Heart right ventricle (tissue), 16 donors: ENCODE measurements at places on chromosomes 4 and X. TPM values are rescaled to one million over a fixed set of nuclear protein-coding genes. Genes with fewer than 3 reads are reported as not detected.

DNA sequence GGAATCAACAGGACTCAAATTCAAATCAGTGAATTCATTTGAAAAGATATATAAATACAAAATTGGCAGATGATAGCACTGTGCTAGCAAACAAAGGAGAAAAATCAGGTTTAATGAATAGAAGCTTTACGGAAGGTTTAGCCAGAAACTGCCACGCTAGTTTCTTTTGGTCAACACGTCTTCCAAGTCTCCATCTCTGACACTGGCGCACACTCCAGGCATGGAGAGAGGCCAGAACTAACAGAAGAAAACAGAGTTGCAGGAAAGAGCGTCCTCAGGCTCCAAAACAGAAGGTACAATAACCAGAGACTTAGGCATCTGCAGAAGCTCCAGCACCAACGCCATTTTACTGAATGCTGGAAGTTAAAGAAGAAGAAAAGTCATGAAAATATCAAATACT is 497.3 kb upstream of the FRG1 start:
- H3K36me3 ChIP-seq, result no peaks in the 10 kb centered on the region
- H3K27ac ChIP-seq, result no peak overlapping the region
- no peak for DNase-seq
- H3K4me1 ChIP-seq, result no peaks in the 10 kb centered on the region

Gene SSX4B
- total RNA-seq, result not detected

DNA sequence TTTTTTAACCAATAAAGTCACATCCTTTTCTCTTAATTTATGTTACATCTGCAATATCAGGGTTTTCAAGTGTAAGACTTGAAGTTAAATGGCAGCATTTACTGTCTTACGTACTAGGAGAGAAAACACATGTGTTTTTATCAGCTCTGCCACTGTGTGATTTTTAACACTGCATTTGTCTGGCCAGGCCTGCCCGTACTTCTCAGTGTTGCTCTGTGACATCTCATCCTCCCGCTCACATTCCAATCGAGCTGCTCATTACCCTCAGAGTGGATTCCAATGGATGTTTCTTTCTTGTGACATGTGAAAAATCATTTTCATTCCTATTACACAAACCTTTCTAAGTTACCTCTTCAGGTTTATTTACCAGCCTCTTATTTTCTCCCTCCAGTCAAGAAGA is 420.3 kb downstream of the FAT4 start:
- no peak overlapping the region for H3K27ac ChIP-seq
- DNase-seq, result peak; percentile 18
- H3K27me3 ChIP-seq, result no peaks in the 10 kb centered on the region
- H3K36me3 ChIP-seq, result no peaks in the 10 kb centered on the region

DNA sequence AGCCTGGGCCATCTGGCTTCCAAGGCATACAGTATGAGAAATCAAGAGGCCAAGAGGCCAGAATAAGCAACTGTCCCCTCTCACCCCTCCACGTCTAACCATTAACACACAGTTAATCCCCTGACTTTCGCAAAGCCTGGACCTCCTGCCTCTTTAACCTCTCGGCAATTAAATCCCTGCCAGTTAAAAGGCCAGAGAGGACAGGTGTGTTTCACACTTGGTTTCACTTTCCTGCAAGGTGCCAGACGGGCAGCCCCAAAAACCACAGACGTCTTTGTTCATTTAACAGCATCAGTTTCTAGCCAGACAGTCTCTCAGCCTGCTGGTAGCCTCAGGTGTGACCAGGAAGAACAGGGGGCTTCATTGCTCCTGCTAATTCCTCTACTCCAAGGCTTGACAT is 91.1 kb upstream of the KIT start:
- DNase-seq, result no peak
- H3K27ac ChIP-seq, result no peak overlapping the region

- H3K36me3 ChIP-seq, result no peaks in the 10 kb centered on the region
- H3K27me3 ChIP-seq, result no peaks in the 10 kb centered on the region
- H3K27ac ChIP-seq, result no peak overlapping the region
- H3K4me3 ChIP-seq, result no peak overlapping the region
- H3K4me1 ChIP-seq, result peaks cover under 1% of the 10 kb centered on the region
- no peak for DNase-seq
Observed at GRCh38 chrX:69153060-69153730, 12.1 kb downstream of the PJA1 start.

DNA sequence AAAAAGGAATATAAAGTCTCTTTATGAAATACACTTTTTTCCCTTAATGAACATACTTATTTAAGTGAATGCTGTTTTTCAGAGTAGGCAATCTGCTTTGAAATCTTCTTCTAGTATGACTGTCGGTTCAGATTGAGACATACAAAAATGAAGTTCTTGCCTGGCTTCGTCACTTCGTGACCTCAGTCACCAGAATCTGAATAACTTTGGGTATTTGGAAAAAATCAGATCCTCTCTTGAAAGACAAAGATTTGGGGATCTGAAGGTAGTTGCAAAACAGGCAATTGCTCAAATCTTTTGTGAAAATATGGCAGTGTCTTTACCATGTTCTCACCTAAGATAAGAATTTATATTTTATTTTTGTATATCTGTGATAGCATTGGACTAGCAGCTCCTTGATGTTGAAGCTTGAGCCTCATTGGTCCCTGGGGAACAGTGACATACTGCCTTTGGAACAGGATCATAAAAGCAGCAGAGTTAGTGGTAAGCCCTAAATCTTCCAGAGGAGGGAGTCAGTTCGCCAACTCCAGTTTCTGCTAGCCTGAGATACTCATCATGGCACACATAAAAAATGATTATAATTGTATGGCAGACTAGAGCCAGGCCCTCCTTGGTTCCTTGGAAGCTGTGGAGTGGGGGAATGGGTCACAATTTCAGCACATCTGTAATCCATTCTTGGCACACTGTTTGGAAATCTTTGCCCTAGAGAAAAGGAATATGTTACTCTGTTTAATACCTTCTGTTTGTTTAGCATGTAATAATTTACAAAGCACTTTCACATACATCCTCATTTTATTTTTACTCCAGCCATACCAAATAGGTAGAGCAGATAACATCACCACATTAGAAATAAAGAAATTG is 5.0 kb downstream of the ARFIP1 start:
- no peaks in the 10 kb centered on the region for H3K36me3 ChIP-seq
- H3K27ac ChIP-seq, result no peak overlapping the region
- H3K4me1 ChIP-seq, result peaks cover 43% of the 10 kb centered on the region

Gene NUDT6
- total RNA-seq, result 14.4 TPM

GRCh38 chr4:153560908-153561307 is 94.7 kb downstream of the TMEM131L start:
- H3K27me3 ChIP-seq, result no peaks in the 10 kb centered on the region
- no peak overlapping the region for H3K27ac ChIP-seq
- H3K4me3 ChIP-seq, result no peak overlapping the region
- DNase-seq, result no peak
- peaks cover 7% of the 10 kb centered on the region for H3K4me1 ChIP-seq
- no peaks in the 10 kb centered on the region for H3K36me3 ChIP-seq

GRCh38 chrX:73979551-73980131 is 324.3 kb upstream of the ZCCHC13 start:
- no peaks in the 10 kb centered on the region for H3K27me3 ChIP-seq
- H3K4me3 ChIP-seq, result no peak overlapping the region
- no peaks in the 10 kb centered on the region for H3K36me3 ChIP-seq
- no peak overlapping the region for H3K27ac ChIP-seq
- peaks cover 6% of the 10 kb centered on the region for H3K4me1 ChIP-seq
- DNase-seq, result no peak

GRCh38 chrX:19174401-19175025 is 52.2 kb upstream of the ADGRG2 start:
- H3K4me3 ChIP-seq, result no peak overlapping the region
- no peak overlapping the region for H3K27ac ChIP-seq
- no peaks in the 10 kb centered on the region for H3K36me3 ChIP-seq

- no peak overlapping the region for H3K27ac ChIP-seq
- no peak overlapping the region for H3K4me3 ChIP-seq
- no peaks in the 10 kb centered on the region for H3K36me3 ChIP-seq
- DNase-seq, result no peak
- H3K27me3 ChIP-seq, result no peaks in the 10 kb centered on the region
Observed at GRCh38 chrX:37347420-37347819, 1.7 kb upstream of the PRRG1 start.

Gene XKRX
- total RNA-seq, result not detected

Gene EMCN
- total RNA-seq, result 35.1 TPM

DNA sequence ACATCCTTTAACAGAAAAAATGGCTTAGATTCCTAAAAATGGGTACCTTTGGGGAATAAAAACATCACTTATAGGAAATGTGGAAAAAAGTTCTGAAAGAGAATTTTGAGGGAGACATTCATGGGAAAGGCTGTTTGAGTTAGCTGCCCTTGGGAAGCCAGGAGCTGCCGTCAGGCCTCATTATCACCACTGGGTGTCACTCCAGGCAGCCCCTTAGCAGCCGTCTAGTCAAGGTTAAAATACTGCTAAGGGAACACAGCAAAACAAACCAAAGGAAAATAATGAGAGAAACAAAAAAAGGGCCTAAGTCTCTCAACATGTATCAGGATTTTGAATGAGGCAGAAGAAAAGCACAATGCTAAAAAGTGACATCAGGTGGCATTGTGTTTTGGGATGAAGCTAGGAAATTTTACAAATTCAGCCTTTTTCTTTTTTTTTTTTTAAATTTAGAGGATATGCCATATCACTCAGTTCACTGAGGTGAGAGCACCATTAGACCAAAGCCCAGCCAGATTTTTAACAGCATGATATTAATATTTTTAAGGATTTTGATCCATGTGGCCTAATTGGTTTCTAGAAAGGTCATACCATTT is 235.3 kb downstream of the GPAT3 start:
- no peak overlapping the region for H3K4me3 ChIP-seq
- H3K36me3 ChIP-seq, result no peaks in the 10 kb centered on the region
- H3K4me1 ChIP-seq, result no peaks in the 10 kb centered on the region
- peak; percentile 10 for DNase-seq
- no peak overlapping the region for H3K27ac ChIP-seq

DNA sequence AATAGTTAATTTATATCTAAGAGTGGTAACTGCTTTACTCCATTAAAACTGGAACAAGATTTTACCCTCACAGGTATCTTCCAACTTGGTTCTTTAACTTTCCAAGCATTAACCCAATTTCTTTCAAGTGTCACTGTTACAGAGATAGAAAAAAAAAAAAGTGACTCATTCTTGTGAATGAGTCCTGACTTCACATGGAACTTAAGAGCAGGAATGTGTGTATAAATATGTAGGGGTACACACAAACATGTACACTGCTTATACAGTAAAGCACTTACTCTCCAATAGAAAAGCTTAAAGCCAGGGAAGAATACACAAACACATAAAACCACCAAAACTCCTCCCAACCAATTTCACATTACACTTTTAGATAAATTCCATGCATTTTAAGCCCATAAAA is 38.8 kb downstream of the TAPT1 start:
- H3K36me3 ChIP-seq, result no peaks in the 10 kb centered on the region
- H3K4me3 ChIP-seq, result no peak overlapping the region
- H3K27ac ChIP-seq, result no peak overlapping the region

- H3K27ac ChIP-seq, result no peak overlapping the region
- H3K27me3 ChIP-seq, result no peaks in the 10 kb centered on the region
- H3K4me1 ChIP-seq, result no peaks in the 10 kb centered on the region
Observed at GRCh38 chrX:139905051-139905450, 27.8 kb downstream of the ATP11C start.

- peak overlapping the region; percentile 34 for H3K27ac ChIP-seq
- no peaks in the 10 kb centered on the region for H3K27me3 ChIP-seq
- DNase-seq, result no peak
- H3K36me3 ChIP-seq, result no peaks in the 10 kb centered on the region
- H3K4me3 ChIP-seq, result no peak overlapping the region
Observed at GRCh38 chr4:64497491-64497890, 88.2 kb upstream of the TECRL start.

Gene RIPPLY1
- total RNA-seq, result not detected

Gene GRIPAP1
- 18.9 TPM for total RNA-seq

- no peaks in the 10 kb centered on the region for H3K27me3 ChIP-seq
Observed at GRCh38 chr4:63275491-63275890, 1133.8 kb downstream of the TECRL start.

Gene CD99L2
- total RNA-seq, result 76.2 TPM

- peaks cover 13% of the 10 kb centered on the region for H3K4me1 ChIP-seq
- H3K36me3 ChIP-seq, result peaks cover 46% of the 10 kb centered on the region
- no peak overlapping the region for H3K27ac ChIP-seq
Observed at GRCh38 chr4:183242291-183242690, 77.8 kb downstream of the CLDN22 start.

GRCh38 chr4:158003212-158003611 is 169.6 kb downstream of the GASK1B start:
- H3K27me3 ChIP-seq, result no peaks in the 10 kb centered on the region
- H3K4me3 ChIP-seq, result no peak overlapping the region
- H3K27ac ChIP-seq, result no peak overlapping the region
- H3K4me1 ChIP-seq, result peaks cover 32% of the 10 kb centered on the region

Gene DCHS2
- total RNA-seq, result not detected

DNA sequence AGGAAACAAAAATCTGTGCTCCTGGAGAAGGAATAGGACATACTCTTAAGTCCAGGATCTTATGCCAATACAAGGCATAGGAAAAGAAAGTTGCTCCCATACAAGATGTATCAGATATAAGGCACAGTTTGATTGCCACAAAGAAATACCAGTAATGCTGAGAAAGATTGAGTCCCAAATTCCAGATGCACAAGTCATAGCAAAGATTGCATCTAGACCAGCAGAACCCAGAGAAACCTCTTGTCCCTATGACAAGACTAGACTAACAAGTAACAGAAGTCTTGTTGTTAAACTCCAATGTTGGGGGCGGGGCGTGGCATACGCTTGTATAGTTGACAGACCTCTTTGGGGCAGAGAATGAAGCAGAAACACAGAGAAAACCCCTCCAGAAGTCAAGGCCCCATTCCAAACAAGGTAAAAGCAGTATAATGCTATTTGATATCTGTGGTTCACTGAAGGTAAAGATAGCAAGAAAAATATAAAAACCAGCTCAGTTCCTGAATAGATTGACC is 671.5 kb upstream of the GRIA3 start:
- H3K36me3 ChIP-seq, result no peaks in the 10 kb centered on the region
- DNase-seq, result no peak
- no peak overlapping the region for H3K4me3 ChIP-seq
- no peak overlapping the region for H3K27ac ChIP-seq
- H3K27me3 ChIP-seq, result no peaks in the 10 kb centered on the region

DNA sequence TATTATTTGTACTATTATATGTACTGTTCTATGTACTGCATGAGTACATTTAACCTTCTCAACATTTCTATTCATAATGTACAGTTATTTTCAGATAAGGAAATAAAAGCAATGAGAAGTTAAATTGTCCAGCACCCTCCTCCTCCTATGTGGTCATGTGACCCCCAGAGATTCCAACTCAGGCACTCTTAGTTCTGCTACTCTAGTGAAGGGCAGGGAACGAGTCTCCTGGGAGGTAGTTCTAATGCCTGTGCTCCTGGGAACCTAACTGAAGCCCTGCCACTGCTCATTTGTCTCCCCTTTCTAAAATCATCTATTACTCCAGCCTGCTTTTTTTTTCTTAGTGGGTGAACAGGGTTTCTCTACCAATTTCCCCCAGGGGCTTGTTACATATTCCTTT is 105.9 kb upstream of the GPRIN3 start:
- DNase-seq, result peak; percentile 9
- peaks cover 32% of the 10 kb centered on the region for H3K4me1 ChIP-seq
- no peak overlapping the region for H3K4me3 ChIP-seq
- no peaks in the 10 kb centered on the region for H3K36me3 ChIP-seq
- no peak overlapping the region for H3K27ac ChIP-seq
- no peaks in the 10 kb centered on the region for H3K27me3 ChIP-seq

- H3K36me3 ChIP-seq, result no peaks in the 10 kb centered on the region
- H3K4me1 ChIP-seq, result peaks cover 22% of the 10 kb centered on the region
- no peak for DNase-seq
- no peak overlapping the region for H3K4me3 ChIP-seq
Observed at GRCh38 chr4:106266201-106266600, 49.8 kb downstream of the TBCK start.

GRCh38 chr4:157072002-157072401 is 3.9 kb upstream of the GLRB start:
- DNase-seq, result no peak
- no peaks in the 10 kb centered on the region for H3K4me1 ChIP-seq
- H3K4me3 ChIP-seq, result no peak overlapping the region
- no peak overlapping the region for H3K27ac ChIP-seq
